IMR-90 (cell line): ENCODE measurements at places on chromosomes 16 and 17.

DNA sequence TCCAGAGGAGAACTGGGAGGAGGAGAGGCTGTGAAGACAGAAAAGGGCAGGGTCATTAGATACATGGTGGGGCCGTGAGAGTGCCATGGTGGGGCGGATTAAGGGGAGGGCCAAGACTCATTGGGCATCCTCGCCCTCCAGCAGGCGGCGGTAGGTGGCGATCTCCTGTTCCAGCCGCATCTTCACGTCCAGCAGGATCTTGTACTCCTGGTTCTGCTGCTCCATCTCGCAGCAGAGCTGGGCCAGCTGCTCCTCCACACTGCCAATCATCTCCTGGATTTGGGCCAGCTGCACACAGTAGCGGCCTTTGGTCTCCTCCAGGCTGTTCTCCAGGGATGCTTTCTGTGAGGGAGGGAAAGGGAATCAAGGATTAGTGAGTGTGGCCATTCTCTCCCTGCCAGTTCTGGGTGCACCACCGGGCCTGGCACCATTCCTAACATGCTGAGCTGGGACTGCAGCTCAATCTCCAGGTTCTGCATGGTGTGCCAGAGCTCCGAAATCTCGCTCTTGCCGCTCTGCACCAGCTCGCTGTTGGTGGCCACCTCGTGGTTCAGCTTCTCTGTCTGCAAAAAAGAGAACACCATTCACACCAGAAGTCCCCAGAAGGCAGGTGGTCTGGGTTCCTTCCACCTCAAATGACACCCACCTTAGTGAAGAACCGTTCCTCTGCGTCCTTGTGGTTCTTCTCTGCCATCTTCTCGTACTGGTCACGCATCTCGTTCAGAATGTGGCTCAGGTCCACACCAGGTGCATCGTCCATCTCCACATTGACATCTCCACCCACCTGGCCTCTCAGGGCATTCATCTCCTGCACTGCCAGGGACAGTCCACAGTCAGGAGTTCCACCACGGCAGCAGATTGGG is 129.0 kb downstream of the CCDC144A start:
- no peak for DNase-seq

- DNase-seq: peak; percentile 72
These were observed 346.6 kb downstream of the PMP22 start for GRCh38 chr17:14918540-14918939.

GRCh38 chr16:66293207-66293735 is 73.2 kb upstream of the CDH5 start:
- DNase-seq: no peak

DNA sequence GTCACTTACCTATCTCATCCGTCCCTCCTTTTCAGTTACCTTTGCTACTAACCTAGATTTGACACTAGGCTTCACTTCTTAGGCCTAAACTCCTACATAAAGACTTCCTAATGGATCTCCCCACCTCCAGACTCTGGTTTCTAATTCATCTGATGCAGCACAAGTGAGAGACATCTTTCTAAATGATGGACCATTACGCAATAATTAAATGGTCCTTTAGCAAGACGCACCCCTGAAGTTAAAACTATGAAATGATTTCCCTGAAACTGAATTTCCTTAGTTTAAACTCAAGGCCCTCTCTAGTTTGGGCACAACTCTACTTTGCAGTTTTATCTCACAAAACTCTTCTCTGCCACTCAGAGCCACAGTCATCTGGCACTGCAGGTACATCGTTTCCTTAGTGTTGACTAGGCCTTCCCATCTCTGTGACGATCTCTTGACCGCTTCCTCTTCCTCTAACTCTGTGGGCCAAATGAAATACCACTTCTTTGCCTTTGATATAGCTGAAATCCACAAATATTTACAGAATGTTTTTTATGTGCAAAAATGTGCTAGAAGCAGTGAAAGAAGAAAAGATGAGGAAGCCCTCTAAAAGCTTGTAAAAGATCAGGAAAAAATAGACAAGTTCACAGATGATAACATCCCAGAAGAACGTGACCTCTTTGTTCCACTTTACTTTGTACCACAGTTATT is 3.3 kb downstream of the SYNRG start:
- DNase-seq: no peak

- DNase-seq: no peak
These were observed 52.5 kb downstream of the CNOT1 start for GRCh38 chr16:58577141-58577540.

GRCh38 chr16:82924075-82924854 is 297.5 kb downstream of the CDH13 start:
- no peak for DNase-seq

DNA sequence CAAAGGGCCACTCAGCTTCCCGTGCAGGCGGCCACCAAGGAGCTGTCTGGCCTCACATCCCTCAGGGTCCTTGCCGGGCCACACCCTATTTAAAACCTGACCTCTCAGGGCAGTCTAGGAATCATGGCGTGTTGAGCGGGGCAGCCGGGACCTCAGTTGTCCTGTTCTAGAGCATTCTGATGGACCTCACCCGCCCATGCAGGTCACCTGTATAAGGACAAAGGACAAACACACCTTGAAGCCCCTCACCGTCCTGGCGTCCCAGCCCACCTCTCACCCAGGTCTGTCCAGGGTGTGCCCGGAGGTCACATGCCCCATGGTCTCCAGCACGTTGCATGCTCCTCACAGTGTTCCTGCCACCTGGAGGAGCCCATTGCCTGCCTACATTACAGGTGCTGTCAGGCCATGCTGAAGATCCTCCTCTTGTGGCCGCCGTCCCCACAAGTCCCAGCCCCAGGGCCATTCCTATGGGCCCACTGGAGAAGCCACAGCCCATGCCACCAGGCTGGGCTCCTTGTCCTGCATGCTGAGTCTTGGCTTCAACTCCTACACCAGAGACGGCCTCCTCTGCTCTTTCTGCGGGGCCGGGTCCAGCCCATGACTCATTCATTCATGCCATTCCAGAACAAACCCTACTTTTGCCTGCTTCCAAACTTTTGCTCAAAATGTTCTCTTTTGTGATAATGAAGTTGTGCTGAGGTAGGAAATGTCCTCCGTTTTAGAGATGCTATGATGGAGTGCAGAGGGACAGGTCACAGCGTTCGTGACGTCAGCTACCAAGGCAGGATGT is 46.3 kb downstream of the PEMT start:
- DNase-seq: peak; percentile 57

DNA sequence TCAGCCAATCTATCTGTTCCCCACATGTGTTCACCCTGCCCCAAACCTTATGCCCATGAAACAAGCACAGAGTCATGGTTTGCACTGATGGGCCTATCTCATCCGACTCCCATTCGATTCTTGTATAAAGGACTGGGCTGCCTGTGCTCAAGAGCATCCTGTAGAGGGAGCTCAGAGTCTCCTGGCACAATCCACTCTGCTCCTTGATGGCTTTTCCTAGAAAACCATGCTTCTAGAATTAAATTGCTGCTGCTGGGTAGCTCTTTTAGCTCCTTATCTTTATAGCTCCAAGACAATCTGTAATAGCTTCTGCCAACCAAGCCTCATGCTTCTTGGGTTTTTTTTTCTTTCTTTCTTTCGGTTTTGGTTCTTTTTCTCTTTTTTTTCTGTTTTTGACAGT is 9.7 kb downstream of the ZNF19 start:
- DNase-seq: peak; percentile 34

DNA sequence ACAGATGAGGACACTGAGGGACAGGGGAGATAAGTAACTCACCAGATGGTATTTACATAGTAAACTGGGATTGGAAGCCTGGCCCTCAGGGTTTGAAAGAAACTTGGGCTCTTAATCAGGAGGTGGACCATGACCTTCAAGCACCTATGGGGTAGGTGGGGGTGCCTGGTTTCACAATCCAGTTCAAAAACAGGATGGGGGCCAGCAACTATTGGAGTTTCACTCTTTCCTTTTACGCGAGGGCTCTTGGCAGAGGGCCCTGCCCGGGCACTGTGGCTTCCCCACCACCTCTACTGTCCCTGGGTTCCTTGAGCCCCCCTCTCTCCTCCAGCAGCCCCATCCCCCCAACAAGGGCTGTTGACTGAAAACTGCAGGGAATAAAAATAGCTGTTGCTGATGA is 11.3 kb upstream of the PRR29 start:
- no peak for DNase-seq

- DNase-seq: peak; percentile 86
These were observed 124.1 kb upstream of the TNRC6C start for GRCh38 chr17:77834170-77835115.

DNA sequence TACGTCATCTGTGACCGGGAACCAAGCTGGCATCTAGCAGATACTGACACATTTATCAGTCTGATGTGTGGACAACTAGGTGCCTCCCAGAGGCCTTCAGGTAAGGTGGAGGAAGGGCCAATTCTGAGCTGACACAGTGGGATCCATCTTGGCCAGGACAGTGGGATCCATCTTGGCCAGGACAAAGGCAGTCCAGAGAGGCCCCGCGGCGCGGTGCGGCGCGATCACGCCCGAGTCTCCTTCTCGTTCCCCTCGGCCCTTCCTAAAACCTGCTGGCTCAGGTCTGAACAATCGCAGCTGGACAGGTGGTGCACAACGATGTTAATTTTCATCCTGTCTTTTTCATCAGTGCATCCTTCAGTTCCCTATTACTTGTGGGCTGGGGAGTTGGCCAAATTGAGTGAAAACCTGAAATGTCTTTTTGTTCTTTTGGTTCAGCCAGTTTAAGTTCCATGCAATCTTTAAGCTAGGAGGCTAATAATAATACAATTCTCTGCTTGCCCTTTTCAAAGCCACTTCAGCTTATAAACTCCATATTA is 486 bp upstream of the WSB1 start:
- no peak for DNase-seq

GRCh38 chr17:82910041-82910481 is 70.2 kb upstream of the ZNF750 start:
- no peak for DNase-seq

DNA sequence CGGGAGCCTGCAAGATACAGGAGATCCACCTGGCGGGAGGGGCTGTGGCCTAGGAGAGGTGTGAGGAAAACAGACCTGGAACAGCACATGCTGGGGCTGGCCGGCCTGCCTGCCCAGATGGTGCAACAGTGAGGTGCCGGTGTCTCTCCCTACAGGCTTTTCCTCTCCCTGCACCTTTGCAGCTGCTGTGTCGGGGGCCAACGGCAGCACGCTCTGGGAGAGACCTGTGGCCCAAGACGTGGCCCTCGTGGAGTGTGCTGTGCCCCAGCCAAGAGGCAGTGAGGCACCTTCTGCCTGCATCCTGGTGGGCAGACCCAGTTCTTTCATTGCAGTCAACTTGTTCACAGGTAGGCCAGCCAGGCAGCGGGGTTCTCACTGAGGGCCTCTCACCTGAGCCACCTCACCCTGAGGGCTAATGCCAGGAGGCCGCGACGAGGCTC is 15.9 kb downstream of the RGS11 start:
- DNase-seq: no peak

- DNase-seq: peak; percentile 33
These were observed 34.7 kb upstream of the KCNJ16 start for GRCh38 chr17:70040336-70040735.

GRCh38 chr17:12395733-12396354 is 269.8 kb upstream of the MYOCD start:
- DNase-seq: no peak

- no peak for DNase-seq
These were observed 62.2 kb downstream of the FBXL20 start for GRCh38 chr17:39339272-39339671.

DNA sequence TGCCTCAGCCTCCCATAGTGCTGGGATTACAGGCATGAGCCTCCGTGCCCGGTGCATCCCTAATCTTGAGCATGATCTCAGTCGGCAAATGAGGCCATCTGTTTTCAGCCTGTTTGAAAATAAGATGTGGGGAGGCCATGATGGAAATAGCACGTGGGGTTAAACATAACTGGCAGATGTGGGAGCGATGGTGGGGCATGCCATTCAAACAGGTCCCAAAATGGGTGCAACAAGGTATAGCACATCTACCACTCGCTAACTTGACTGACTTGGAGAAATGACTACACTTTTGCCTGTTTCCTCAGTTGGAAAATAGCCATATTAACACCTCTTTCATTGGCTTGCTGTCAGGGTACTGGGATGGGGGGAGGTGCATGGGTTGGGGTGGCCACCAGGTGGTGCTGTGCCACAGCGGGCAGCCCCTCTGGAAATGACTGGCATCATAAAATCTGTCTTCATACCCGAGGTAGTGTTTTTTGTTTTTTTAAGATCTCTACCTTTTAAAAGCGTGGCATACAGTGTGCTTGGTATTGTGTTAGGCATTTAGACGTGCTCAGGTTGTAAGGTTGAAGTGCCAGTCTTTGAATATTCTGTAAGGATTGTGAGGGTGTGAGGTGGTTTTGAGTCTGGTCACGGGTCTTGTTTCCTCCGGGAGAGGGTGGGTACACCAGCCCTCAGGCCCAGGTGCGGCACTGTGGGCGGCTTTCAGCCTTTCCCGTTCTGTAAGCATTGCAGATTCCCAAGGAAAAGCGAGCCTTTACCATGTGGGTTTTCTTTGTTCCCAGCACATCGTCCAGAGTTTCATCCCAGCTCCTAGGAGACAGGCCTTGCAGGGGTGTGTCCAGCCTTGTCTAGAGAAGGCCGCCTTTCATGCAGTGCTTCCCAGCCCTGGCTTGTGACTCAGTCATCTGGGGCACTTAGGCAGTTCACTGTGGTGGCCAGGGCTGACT is 2.9 kb upstream of the TTYH2 start:
- peak; percentile 58 for DNase-seq

DNA sequence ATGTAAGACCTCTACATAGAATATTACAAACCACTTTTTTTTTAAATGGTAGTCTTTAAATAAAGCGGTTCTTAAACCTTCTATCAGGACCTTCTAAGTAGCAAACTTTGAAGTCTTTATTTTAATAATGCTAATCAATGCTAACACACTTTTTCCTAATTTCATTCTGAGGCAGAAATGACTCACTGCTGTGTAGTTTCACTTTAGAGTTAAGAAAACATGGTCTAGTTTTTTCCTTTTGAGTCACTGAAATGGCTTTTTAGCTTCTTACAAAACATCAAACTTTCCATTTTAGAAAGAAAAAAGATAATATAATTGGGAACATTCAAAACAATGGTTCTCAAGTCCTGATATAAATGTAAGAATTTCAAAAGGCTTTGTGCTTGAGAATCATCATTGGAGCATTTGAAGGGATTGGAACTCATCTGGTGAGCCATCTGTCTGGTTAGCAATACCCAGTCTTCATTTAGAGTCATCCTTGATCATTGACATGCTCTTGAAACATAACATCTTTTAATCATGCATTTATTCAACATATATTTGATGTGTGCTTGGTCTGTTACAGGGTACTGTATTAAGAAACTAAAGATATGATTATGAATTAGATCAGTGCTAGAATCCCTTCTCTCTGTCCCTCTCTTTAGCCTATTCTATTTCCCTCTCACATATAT is 258.3 kb upstream of the MON1B start:
- DNase-seq: peak; percentile 17

GRCh38 chr17:65902155-65902554 is 289.8 kb downstream of the CEP112 start:
- no peak for DNase-seq
